ENCODE measurements at places on chromosomes 4 and X.

DNA sequence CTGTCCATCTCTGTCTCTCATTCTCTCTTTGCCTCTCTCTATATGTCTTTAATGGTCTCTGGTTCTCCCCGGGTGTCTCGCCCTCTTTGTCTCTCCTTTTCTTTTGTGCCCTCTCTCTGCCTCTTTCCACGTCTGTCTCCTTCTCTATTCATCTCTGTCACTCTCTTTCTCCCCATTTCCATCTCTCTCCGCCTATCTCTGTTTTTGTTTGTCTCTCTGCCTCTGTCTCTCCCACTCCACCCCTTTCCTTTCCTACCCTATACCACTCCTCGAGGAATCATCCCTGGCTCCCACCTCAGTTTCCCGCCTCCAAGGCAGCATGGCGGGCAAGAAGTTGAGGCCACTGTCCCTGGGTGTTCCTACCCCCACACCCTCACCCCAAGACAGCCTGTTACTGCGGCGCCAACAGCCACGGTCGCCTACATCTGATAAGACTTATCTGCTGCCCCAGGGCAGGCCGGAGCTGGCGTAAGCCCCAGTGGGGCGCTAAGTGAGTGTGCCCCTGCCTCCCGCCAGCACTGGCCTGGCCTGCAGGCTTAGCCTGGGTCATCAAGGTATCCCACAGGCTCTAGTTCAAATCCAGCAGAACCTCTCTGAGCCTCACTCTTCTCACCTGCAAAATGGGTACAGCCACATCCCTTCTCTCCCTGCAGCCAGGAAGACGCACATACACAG, 713 bp upstream of the GATA1 start:
- DNase-seq: no peak

GRCh38 chr4:156495091-156495490, 476.5 kb downstream of the PDGFC start:
- no peak for DNase-seq

GRCh38 chr4:72902354-72902753, 167.2 kb downstream of the COX18 start:
- DNase-seq: no peak

DNA sequence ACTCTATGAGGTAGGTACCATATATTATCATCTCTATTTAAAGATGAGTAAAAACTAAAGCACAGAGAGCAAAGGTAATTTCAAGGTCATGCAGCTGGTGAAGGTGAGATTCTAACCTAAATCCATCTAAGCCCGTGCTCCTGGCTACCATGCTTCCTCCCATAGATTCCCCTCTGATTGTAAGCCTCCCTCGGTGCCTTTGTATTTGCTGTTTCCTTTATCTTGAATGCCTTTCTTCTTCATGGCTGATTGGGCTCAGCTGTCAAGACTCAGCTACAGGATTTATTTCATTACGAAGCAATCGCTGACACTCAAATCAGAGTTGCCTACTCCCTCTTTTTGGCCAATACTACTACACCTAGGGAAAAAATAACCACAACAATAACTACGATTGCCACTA, 217.1 kb downstream of the ARAP2 start:
- no peak for DNase-seq

DNA sequence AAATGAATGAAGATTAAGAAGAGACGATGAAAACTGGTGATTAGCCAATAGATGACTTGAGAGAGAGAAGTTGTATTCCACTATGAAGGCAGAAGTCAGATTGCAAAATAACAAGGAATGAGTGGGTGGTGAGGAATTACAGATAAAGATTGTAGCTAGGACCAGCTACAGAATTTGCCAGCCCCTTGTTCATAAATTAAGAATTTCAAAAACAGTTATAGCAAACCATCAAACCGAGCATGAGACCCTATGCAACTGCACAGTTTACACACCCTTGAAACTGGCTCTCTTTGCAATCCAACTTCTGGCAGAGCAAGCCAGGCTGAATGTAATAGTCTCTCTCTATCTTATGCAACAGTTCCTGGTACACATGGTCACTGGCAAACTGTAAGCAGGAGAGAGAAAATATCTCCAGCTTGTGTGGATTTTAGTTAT, 35.2 kb downstream of the STAP1 start:
- DNase-seq: no peak

DNA sequence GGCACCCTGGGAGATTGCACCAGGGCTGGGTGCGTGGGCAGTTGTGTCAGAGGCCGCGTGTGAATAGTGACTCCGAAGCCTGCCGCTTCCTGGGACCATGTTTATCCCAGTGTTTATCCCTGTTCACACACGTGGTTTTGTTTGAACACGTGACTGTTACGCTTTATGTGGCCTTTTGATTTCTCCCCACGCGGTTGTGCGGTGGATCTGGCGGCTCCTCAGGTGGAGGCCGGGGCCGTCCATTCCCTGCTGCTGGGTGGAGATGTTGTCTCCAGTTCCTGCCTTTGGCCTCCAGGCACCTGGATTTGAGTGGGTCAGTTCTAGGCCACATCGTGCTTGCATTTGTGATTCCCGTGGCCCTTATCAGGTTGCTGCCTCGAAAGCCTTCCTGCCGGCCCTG, 35.1 kb downstream of the NELFA start:
- DNase-seq: no peak

DNA sequence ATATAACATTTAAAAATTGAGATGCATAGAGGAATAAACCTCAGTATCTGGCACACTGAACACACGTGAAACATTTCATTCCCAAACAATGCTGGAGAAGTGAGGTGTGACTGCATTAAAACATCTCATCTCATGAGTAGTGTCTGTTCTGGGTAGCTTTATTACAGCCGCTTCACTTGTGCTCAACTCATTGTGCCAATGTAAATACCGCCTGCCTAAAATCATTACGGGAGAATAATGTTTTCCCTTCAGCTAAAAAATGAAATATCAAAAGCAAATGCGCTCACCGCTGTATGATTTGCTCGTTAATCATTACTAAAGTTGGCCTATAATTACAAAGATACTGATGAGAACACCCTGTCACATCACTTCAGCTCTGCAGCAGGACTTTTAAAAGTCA, 110.2 kb upstream of the PRPS2 start:
- no peak for DNase-seq

- DNase-seq: no peak
These were observed 48.7 kb upstream of the ABCG2 start for GRCh38 chr4:88207171-88207570.

GRCh38 chr4:71006203-71006907, 12.9 kb downstream of the DCK start:
- no peak for DNase-seq

GRCh38 chr4:8547108-8547911, 32.9 kb upstream of the GPR78 start:
- DNase-seq: no peak

DNA sequence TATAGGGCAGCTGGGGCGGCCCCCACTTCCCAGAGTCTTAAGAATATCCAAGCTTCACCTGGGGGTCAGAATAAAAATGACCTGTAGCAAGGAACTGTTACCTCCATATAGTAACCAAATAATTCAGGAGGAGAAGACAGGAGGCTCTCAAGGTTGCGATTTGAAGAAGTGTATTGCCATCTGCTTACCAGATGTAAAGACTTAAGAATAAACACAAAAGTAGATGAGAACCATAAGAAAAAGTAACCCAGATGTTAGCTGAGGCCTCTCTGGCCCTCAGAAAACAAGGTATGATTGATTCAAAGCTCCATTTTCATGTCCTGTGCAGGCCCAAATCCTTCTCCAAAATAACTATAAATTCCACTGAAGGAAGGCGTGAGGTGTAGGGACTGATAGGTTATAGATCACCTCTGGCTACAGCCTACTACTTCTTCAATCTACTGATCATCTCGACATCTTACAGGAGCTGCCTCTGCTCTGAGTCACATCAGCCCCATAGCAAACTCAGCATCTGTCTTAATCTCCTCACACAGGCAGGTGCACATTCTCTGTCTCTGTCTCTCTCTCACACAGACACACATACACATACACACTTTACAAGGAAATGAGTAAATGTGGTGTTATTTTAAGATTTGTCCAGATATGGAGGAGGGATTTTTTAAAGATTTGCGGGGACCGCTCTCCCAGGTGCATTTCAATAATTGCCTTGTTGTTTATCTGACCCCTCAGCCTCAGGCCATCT, 193.9 kb upstream of the EDNRA start:
- no peak for DNase-seq

DNA sequence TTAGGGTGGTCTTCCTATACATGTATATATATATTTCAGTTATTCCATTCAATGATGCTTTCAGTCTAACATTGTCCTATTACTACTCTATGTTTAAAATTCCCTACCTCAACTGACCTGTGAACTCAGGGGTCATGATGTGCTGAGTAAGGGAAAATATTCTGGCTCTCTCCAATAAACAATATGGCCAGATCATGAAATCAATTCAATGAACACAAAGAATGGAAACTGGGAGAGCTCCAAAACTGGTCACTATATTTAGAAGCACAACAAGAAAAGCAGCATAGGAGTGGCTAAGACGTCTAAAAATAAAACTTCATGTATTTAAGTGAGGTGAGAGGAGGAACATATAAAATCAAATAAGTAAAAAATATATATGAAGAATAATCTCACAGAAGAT, 304.5 kb downstream of the PPP3CA start:
- no peak for DNase-seq

GRCh38 chrX:56788717-56789122, 59.7 kb downstream of the NBDY start:
- DNase-seq: no peak

DNA sequence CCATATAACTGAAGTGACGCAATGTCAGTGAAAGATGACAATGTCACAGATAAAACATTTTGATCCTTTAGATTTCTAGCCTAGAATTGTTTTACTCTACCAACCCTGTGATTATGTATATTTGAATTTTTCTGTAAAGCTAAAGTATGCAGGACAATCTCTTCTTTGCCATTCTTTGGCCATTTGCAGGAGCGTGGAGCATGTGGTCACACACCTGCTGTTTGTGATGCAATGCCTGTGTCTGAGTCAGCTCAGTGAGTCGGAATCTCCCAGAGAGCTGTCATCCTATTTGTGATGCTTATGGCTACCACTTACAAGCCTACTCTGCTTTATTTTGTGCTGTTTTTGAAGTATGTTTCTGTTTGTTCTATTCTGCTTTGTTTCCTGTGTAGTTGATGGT, 214.5 kb downstream of the NAF1 start:
- DNase-seq: no peak

- DNase-seq: no peak
These were observed 2.5 kb downstream of the CCNI start for GRCh38 chr4:77073106-77073809.

GRCh38 chrX:125378205-125378604, 58.5 kb downstream of the TEX13C start:
- DNase-seq: no peak

DNA sequence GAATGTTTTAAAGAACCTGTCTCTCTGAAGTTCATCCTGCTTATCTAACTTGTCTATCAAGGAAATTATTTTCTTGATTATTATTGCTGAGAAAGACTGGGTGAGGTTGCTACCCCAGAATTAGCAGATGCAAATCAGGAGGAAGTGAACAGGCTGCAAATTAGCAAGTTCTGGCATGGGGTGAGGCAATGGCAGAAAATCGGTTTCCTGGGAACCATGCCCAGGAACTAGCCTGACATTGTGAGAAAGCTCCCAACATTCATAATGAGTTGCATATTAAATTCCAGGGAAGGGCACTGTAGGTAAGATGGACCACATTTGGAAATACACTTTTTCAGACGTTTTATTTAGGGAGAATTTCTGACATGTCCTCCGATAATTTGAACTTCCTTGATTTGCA, 11.6 kb downstream of the ARSF start:
- DNase-seq: peak; percentile 35

GRCh38 chr4:128338634-128339355, 51.2 kb upstream of the PGRMC2 start:
- DNase-seq: no peak

GRCh38 chr4:48258845-48259397, 10.7 kb downstream of the TEC start:
- no peak for DNase-seq
